ENCODE measurements at places on chromosomes 2 and 18.

GRCh38 chr2:118223992-118224894 is 136.0 kb downstream of the INSIG2 start:
- no peak for DNase-seq

GRCh38 chr2:47798631-47799030 is 15.7 kb downstream of the MSH6 start:
- no peak for DNase-seq

DNA sequence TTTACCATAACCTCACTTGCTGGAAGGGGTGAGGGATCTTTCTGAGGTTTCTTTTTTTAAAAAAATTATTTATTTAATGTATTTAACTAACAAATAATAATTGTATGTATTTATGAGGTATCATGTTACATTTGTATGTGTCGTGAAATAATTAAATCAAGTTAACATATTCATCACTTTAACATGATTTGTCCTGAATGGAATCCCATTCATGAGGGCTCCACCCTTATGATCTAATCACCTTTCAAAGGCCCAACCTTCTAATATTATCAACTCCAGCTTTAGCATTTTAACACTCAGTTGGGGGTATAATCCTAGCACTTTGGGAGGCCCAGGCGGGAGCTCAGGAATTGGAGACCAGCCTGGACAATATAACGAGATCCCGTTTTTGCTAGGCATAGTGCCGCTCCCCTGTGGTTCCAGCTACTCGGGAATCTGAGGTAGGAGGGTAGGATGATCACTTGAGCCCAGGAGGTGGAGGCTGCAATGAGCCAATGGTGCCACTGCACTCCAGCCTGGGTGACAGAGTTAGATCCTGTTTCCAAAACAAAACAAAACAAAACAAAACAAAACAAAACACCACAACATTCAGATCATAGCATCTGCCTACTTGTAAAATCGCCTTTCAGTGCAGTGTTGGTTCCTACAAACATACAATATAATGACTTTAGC is 1.1 kb upstream of the TAF4B start:
- DNase-seq = no peak

GRCh38 chr2:3289971-3290370 is 87.6 kb downstream of the EIPR1 start:
- DNase-seq = no peak

DNA sequence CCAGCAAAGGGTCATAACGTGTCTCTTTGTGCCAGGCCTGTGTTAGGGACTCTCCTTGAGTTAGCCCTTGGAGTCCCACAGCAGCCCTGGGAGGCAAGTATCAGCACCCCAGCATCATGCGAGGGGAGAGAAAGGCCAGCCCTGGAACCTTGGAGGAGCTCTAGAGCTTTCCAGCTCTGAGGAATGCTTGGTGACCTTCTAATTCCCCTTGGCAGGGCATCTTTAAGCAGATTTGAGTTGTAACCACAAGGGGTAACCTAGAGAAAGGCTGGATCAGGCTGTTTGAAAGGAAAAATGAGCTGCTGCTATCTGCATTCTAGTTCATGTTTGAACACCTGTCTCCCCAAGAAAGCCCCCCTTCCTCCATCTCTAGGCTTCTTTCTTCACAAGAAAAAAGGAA is 23.8 kb upstream of the ODC1 start:
- DNase-seq = no peak

DNA sequence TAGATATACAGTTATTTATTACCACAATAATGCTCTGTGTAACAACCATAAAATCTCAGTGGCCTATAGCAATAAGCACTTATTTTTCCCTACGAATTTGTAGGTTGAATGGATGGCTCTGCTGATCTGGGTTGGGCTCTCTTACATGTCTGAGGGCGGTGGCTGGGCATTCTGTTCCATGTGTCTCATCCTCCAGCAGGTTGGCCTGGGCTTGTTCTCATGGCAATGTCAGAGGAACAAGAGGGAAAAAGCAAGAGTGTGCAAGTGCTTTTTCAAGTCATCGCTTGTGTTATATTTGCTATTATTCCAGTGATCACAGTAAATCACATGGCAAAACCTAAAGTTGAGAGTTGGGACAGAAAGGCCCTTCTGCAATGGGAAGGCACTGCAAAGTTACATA is 30.4 kb upstream of the MYO3B start:
- no peak for DNase-seq

DNA sequence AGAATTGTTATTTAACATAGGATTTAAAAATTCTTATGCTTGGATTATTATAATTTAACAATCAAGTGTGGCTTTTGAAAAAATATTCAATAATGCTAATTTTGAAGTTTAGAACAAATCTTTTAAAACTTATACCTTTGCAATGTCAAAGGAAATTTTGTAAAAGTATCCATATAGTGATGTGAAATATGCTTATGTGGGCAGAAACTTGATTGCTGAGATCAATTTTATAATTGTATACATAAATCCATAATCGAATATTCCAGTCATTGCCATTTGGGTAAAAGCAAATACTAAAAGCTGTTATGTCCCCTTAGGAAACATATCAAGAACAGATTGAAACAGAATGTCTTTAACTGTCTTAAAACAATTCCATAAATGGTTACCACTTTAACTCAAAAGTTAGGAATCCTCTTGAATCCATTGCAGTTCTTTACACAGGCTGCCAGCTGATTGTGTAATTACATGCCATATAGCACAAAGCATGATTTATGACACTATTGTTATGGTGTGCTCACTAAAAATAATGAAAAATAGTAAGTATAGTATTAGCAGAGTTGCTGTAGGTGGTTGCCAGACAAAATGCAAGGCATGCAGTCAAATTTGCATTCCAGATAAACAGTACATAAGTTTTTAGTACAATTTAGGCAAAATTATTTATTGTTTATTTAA is 24.2 kb downstream of the PLCL1 start:
- DNase-seq = no peak

- peak; percentile 33 for DNase-seq
Observed at GRCh38 chr2:20223407-20224163, 1.3 kb downstream of the SDC1 start.

GRCh38 chr2:42742740-42743658 is 20.9 kb downstream of the OXER1 start:
- DNase-seq = no peak

GRCh38 chr2:115610888-115611287 is 1168.4 kb downstream of the DPP10 start:
- no peak for DNase-seq

All from CMK (cell line).